ENCODE measurements at places on chromosomes 4 and X.

DNA sequence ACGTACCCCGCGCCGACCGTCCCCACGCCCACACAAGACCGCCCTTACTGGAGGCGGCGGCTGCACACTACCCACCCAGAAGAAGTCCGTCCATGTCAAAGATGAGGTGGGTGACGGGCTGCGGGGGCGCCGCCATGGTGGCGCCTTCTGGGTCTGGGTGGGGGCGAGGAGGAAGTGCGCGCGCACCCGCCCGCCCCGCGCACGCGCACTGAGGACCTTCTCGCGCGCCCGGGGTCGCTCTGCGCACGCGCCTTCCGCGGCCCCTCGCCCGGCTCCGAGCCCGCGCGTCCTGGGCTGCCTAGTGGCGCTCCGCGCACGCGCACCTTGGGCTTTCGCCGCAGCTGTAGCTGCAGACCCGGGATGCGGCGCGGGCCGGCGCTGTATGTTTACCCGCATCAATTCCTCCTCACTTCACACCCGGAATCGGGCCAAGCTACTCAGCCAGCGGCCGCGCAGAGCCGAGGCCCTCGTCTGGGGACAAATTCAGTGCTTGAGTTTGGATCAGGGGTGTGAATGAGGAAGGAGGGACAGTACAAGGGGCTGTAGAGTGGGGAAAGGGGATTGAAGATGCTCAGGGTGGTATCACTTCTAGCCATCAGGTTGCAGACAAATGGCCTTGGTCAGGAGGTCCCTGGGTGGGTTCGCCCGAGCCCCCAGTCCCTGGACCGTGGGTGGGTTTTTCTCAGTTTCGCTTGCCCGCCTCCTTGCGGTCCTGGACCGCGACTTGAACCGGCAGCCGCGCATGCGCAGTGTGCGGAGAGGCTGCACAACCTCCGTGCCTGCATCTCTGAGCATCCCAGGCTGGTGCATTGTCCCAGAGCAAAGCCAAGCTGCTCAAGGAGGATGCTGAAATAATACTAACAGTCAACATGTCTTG, at the start of gene PUDP:
Gene PUDP (minus strand): TSS at position 176 of the 877 bp plus-strand sequence. CDS start 40 bp downstream, at position 136.
- peak; percentile 81 for DNase-seq

- no peak for DNase-seq
Measured at GRCh38 chr4:6409381-6409780, 63.0 kb downstream of the PPP2R2C start.

- no peak for DNase-seq
Measured at GRCh38 chr4:138961129-138961528, 54.5 kb upstream of the NOCT start.

DNA sequence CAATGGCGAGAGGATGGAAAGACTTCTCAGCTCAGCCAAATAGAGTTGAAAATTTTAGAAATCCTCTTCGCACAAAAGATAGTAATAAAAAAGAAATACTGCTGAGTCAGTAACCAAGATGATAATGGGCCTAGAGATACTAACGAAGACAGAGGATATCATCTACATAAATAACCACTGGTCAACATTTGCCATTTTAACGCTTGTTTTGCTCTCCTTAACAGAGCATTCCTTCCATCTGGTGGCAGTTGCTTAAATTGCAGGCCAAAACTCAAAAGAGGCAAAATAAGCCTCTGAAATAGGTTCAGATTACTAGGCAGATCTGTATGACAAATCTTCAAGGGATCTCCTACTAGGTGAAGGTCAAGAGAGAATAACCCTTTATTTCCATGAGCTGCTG, 51.7 kb upstream of the MCF2 start:
- peak; percentile 42 for DNase-seq

DNA sequence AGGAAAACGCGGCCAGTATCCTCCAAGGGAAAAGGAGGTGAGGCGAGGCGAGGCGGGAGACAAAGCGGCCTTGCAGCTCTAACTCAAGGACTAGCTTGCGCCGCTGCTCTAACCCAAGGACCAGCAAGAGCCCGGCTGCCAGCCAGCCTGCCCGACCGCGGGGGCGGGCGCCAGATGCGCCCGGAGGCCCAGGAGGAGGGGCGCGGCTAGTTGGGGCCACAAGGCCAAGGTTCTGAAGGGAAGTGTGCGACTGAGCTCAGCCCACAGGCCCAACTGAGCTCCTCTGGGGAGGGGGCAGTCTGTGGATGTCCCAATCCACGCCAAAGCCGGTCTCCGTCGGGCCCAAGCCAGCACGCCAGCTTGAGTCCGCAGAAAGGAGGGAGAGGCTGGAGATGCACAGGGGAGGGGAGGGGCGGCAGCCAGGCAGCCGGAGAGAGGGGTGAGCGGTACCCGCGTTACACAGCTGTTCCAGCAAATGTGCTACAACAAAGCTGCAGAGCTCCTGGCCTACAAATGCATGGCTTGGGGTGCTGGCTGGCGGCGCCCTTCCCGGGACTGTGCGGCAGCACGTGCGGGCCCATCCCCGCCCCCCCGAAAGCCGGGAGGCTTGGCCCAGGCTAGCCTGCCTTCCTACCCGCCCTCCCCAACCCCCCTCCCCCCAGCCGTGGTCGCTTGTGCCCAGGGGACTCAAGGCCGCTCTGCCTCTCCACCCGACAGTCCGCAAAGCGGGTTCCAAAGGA, 637 bp downstream of the AMER1 start:
- DNase-seq: peak; percentile 27

GRCh38 chr4:126976850-126977632, 655.7 kb upstream of the INTU start:
- peak; percentile 16 for DNase-seq

DNA sequence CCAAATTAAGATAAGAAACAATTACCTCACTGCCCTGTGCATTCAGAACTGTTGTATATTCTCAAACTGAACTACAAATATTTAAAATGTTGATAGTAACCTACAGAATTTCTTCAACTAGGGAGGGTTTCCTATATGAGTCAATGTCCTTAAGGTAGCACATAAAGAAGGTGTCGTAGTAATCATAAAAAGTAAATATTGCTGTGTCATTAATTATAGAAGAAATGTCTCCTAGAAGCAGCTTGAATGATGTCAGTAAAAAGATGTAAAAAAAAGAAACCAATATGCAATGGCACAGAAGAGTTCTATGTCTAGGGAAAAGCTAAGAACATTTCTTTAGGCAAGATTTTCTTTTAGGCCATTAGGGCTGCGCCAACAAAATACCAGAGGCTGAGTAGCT, 559.6 kb upstream of the EPHA5 start:
- DNase-seq: no peak

GRCh38 chr4:109576462-109576861, 16.4 kb downstream of the MCUB start:
- DNase-seq: peak; percentile 57

Data from fibroblast of pulmonary artery (primary cell).